ENCODE measurements at places on chromosomes 16 and 17.
A peak's percentile ranks its signal among the peaks of the same experiment; 100 is the strongest.

DNA sequence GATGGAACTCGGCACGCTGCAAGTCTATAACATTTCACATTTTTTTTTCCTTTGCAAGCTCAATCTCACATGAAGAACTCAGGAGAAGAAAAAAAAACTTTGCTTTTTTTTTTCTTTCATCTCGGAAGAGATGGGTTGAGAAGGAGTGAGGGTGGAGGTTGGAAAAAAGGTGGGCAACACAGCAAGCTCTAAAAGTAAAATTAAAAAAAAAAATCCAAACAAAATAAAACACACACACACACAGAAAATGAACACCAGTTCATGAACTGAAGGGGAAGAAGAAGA lies 2.5 kb downstream of the MAF start:
- DNase-seq, result no peak

DNA sequence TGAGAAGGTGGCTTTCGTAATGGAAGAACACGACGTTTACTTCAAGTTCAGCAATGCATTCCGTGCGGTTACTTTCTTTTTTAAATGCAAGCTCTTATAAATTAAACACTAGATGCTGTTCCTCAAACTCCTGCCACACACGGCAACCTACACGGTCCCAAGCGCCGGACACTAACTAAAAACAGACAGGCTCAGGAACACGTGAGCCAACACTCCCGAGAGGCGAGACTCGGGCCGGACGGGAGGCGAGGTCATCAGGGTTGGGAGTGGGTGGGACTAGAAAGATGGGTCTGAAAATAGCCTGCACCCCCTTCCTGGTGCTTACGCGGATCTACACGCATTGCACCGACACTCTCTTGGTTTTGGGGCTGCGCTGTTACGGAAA lies 6.4 kb downstream of the CLCN7 start:
- no peak for DNase-seq

- DNase-seq, result no peak
Measured at GRCh38 chr17:41387670-41388069, 5.6 kb upstream of the KRT34 start.

GRCh38 chr17:55496094-55496881 lies 15.0 kb downstream of the SMIM36 start:
- peak; percentile 82 for DNase-seq

DNA sequence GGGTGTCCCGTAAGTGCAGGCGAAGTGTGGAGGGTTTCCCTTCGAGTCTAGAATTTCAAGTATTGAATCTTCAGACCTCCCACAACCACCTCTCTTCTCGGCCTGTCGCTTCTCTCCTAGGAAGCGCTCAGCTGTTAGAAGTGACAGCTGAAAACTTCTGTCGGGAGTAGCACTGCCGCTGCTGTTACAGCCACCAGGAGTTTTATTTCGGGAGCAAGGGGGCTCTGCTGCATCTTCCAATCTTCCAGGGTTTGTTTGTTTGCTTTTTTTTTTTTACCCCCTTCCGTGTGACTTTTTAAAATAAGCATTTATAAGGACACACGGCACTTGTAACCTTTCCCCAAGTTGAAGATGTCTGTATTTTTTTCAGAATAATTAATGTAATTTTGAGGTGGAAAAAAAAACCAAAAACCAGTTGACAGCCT lies 767 bp downstream of the RPS6KB1 start:
- no peak for DNase-seq

All from epithelial cell of proximal tubule (primary cell).